ENCODE measurements at places on chromosomes 1 and 21. TPM values are rescaled to one million over a fixed set of nuclear protein-coding genes. Genes with fewer than 3 reads are reported as not detected.
A peak's percentile ranks its signal among the peaks of the same experiment; 100 is the strongest.

The OR10R2 gene
- total RNA-seq, result not detected

GRCh38 chr1:115828101-115829022 is 12.6 kb downstream of the NHLH2 start:
- H3K27me3 ChIP-seq, result peaks cover 67% of the 10 kb centered on the region
- H3K4me3 ChIP-seq, result peak overlapping the region; percentile 65
- H3K36me3 ChIP-seq, result no peaks in the 10 kb centered on the region
- DNase-seq, result peak; percentile 23
- no peak overlapping the region for H3K27ac ChIP-seq

GRCh38 chr21:41593051-41593759 is 85.2 kb upstream of the TMPRSS2 start:
- H3K4me1 ChIP-seq, result no peaks in the 10 kb centered on the region
- H3K4me3 ChIP-seq, result no peak overlapping the region
- peaks cover 7% of the 10 kb centered on the region for H3K27me3 ChIP-seq
- H3K27ac ChIP-seq, result no peak overlapping the region

DNA sequence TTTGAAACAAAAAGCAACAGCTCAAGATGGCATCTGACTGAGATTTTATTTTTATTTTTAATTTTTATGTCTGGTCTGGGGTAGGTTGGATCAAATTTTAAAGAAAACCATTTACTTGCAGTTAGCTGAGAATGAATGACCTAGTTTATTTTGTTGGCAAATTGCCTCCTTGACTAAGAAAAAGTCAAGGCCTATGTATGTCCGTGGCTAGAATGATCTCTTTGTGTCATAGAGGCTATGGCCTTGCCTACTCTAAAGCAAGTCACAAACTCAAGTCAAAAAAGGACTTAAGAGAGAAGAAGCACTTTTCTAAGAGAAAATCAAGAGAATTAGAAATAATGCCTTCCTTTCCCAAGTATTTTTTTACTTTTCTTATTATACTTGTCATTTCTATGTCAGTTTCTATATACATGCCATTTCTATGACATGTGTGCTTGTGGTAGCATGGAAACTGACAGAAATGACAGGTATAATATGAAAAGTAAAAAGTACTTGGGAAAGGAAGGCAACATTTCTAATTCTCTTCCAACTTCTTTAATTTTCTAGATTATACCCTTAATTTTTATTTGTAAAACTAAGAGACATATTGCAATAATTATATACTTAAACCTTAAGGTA is 136.7 kb downstream of the CENPF start:
- peaks cover 2% of the 10 kb centered on the region for H3K4me1 ChIP-seq
- no peak for DNase-seq
- H3K4me3 ChIP-seq, result no peak overlapping the region
- H3K36me3 ChIP-seq, result no peaks in the 10 kb centered on the region
- H3K27ac ChIP-seq, result no peak overlapping the region

The LRRC8D gene
- total RNA-seq, result 37.7 TPM

GRCh38 chr1:112304612-112305011 is 91.4 kb upstream of the CTTNBP2NL start:
- no peak overlapping the region for H3K4me3 ChIP-seq
- H3K27me3 ChIP-seq, result peaks cover 14% of the 10 kb centered on the region
- no peaks in the 10 kb centered on the region for H3K4me1 ChIP-seq

DNA sequence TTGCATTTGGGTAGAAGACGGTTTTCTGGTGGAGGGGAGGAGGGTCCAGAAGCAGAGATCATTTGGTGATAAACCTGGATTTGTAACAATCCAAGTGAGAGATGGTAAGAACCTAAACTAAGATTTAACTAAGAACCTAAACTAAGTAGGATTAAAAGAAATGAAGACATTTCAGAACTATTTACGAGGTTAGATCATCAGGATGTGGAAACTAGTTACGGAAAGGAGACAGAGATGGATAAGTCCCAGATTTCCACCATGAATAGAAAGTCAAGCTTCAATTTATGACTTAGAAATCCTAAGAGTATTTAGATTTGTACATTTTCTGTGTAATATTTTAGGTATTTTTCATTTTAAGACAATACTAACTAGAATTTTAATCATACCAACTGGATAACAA is 86.3 kb downstream of the SEC16B start:
- no peak overlapping the region for H3K27ac ChIP-seq
- no peak overlapping the region for H3K4me3 ChIP-seq
- no peak for DNase-seq
- no peaks in the 10 kb centered on the region for H3K27me3 ChIP-seq

The MYOM3 gene
- not detected for total RNA-seq

GRCh38 chr1:228013935-228014930 is 7.4 kb downstream of the WNT3A start:
- no peak overlapping the region for H3K4me3 ChIP-seq
- H3K36me3 ChIP-seq, result no peaks in the 10 kb centered on the region
- H3K27ac ChIP-seq, result no peak overlapping the region
- H3K4me1 ChIP-seq, result peaks cover 6% of the 10 kb centered on the region
- DNase-seq, result no peak
- peaks cover 21% of the 10 kb centered on the region for H3K27me3 ChIP-seq

The HHIPL2 gene
- total RNA-seq, result 0.14 TPM

- H3K27ac ChIP-seq, result no peak overlapping the region
- H3K4me3 ChIP-seq, result no peak overlapping the region
- no peak for DNase-seq
These were observed 46.1 kb downstream of the ADAMTS1 start for GRCh38 chr21:26798856-26799751.

GRCh38 chr1:206144605-206145004 is 27.4 kb upstream of the AVPR1B start:
- no peak overlapping the region for H3K4me3 ChIP-seq
- no peaks in the 10 kb centered on the region for H3K36me3 ChIP-seq
- DNase-seq, result no peak
- peaks cover 8% of the 10 kb centered on the region for H3K27me3 ChIP-seq
- no peak overlapping the region for H3K27ac ChIP-seq

The WDR64 gene
- total RNA-seq, result 0.32 TPM

- H3K4me1 ChIP-seq, result no peaks in the 10 kb centered on the region
- H3K27ac ChIP-seq, result no peak overlapping the region
- H3K36me3 ChIP-seq, result no peaks in the 10 kb centered on the region
- no peak for DNase-seq
- no peaks in the 10 kb centered on the region for H3K27me3 ChIP-seq
These were observed 625.8 kb upstream of the ADGRL2 start for GRCh38 chr1:81174811-81175476.

The F13B gene
- total RNA-seq, result not detected

The CAPN9 gene
- total RNA-seq, result not detected

DNA sequence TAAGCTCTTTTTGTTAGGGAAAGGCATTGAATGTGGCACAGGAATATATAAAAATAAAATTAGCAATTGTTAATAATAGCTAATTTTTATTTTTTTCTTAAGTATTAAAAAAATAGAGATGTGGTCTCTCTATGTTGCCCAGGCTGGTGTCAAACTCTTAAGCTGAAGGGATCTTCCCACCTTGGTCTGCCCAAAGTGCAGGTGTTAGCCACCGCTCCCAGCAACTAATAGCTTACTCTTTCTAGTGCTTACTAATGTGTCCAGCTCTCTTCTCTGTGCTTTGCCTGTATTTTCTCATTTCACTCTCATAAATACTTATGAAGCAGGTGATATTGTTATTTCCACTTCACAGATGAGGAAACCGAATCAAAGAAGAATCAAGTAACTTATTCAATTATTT is 13.4 kb upstream of the IL24 start:
- no peak for DNase-seq
- H3K4me1 ChIP-seq, result peaks cover 3% of the 10 kb centered on the region
- no peaks in the 10 kb centered on the region for H3K27me3 ChIP-seq

The LINGO4 gene
- not detected for total RNA-seq

- DNase-seq, result no peak
- no peak overlapping the region for H3K4me3 ChIP-seq
- no peak overlapping the region for H3K27ac ChIP-seq
- H3K36me3 ChIP-seq, result no peaks in the 10 kb centered on the region
- peaks cover 5% of the 10 kb centered on the region for H3K4me1 ChIP-seq
- no peaks in the 10 kb centered on the region for H3K27me3 ChIP-seq
These were observed 40.0 kb upstream of the DISP3 start for GRCh38 chr1:11438996-11439395.

- no peak overlapping the region for H3K27ac ChIP-seq
- peaks cover 12% of the 10 kb centered on the region for H3K4me1 ChIP-seq
- no peak for DNase-seq
- H3K4me3 ChIP-seq, result no peak overlapping the region
- H3K27me3 ChIP-seq, result no peaks in the 10 kb centered on the region
- H3K36me3 ChIP-seq, result peaks cover 19% of the 10 kb centered on the region
These were observed 344.1 kb downstream of the DISC1 start for GRCh38 chr1:231970684-231971083.

GRCh38 chr1:116503546-116504307 is 67.1 kb downstream of the CD58 start:
- peak overlapping the region; percentile 22 for H3K4me3 ChIP-seq
- H3K36me3 ChIP-seq, result no peaks in the 10 kb centered on the region
- H3K27me3 ChIP-seq, result no peaks in the 10 kb centered on the region
- peak overlapping the region; percentile 89 for H3K27ac ChIP-seq

DNA sequence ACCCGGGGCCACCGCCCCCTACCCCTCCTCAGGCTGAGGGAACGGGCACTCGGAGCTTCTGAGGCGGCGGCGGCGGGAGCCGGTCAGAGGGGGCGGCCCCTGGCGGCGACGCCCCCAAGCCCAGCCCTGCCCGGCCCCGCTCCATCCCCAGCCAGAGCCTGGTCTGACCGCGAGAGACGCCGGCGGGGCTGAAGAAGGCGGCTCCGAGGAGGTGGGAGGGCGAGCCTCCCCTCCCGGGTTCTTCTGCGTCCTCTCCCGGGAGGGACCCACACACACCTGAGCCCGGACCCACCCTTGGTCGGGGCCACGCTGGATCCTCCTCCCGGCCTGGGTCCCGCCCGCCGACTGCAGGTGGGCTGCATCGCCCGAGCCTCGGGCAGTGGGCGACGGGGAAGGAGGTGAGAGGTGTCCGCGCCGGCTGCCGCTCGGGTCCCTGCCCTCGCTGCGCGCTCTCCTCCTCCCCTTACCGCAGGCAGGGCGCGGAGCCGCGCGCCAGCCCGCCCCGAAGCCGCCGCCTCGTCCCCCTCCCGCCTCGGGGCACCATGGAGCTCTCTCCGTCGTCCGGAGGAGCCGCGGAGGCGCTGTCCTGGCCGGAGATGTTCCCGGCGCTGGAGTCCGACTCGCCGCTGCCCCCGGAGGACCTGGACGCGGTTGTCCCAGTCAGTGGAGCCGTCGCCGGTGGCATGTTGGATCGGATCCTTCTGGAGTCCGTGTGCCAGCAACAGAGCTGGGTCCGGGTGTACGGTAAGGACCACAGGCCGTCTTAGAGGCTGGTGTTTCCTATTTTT is at the start of gene RASAL2:
RASAL2 (plus strand) TSS at position 154 of the 788 bp plus-strand sequence; CDS start at position 543, 389 bp downstream.
- H3K4me3 ChIP-seq, result peak within 1 kb of the TSS; percentile 68
- DNase-seq, result peak; percentile 8
- H3K36me3 ChIP-seq, result peaks cover 4% of the 10 kb centered on the region
- peaks cover 75% of the 10 kb centered on the region for H3K27me3 ChIP-seq
- peaks cover 9% of the 10 kb centered on the region for H3K4me1 ChIP-seq

DNA sequence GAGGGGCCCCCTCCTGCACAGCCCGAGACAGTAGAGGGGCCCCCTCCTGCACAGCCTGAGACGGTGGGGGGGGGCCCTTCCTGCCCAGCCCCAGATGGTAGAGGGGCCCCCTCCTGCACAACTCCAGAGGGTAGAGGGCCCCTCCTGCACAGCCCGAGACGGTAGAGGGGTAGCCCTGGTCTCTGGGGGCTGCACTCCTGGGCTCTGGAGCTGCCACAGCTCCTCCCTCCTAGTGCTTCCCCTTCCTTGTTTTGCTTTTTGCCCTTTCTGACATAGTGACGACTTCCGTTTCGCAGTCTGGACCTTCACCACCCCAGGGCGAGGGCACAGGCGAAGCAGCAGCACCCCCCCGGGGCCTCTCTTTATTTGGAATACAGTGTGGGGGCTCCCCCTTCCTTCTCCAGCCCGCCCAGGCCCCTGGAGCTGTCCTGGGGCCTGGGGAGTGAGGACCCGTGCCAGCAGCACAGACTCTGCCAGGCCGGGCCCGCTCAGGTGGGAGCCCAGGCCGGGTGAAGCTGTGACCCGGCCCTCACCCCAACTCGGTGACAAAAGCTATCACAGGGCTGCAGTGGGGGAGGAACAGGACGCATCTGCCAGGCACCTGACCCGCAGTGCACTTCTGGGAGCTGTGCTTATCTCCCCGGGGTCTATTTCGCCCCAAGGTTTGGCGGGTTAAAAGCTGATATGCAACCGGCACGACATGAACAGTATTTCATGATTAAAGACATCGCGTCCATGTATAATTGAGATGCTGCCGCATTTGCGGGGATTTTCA is 1.1 kb upstream of the PRXL2B start:
- peaks cover 14% of the 10 kb centered on the region for H3K36me3 ChIP-seq
- H3K27me3 ChIP-seq, result no peaks in the 10 kb centered on the region
- peak; percentile 75 for DNase-seq
- peak overlapping the region; percentile 87 for H3K4me3 ChIP-seq
- H3K27ac ChIP-seq, result peak overlapping the region; percentile 84
- H3K4me1 ChIP-seq, result peaks cover 49% of the 10 kb centered on the region

GRCh38 chr1:67345556-67345955 is 37.9 kb downstream of the IL12RB2 start:
- no peak overlapping the region for H3K27ac ChIP-seq
- no peaks in the 10 kb centered on the region for H3K27me3 ChIP-seq
- DNase-seq, result no peak
- H3K36me3 ChIP-seq, result peaks cover 50% of the 10 kb centered on the region
- H3K4me3 ChIP-seq, result no peak overlapping the region

GRCh38 chr1:5576673-5577065 is 415.6 kb downstream of the NPHP4 start:
- H3K36me3 ChIP-seq, result no peaks in the 10 kb centered on the region
- H3K27ac ChIP-seq, result no peak overlapping the region
- no peak overlapping the region for H3K4me3 ChIP-seq
- DNase-seq, result no peak
- H3K4me1 ChIP-seq, result no peaks in the 10 kb centered on the region

DNA sequence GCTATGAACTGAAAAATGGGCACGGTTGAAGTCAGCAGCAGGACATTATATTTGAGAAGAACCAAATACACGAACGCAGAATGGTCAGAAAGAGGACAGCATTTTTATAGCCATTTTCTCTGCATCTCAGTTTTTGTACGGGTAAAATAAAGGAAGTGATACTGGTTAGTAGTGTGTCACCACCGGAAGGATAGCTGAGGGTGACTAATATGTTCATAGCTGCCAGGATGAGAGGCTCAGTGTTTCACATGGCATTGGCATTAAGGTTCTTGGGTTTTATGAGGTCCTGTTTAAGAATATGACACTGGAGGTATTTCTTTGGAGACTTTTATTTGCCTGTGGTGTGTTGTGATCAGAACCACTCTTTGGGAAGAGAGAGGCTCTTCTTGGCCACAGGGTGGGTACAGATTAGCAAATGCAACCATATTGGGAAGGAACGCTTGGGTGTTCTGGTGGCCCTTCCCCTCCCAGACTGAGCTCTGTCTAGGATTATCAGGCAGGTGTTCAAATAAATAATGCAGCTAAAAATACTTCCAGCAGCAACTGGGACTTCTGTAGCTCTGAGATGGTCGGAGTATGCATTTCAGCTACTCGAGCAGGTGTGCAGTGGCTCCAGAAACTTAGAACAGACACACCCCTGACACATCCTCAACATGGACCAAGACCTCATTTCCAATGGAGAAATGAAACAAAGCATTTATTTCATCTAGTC is 158.2 kb downstream of the PBX1 start:
- H3K4me1 ChIP-seq, result peaks cover 8% of the 10 kb centered on the region
- H3K27me3 ChIP-seq, result peaks cover 7% of the 10 kb centered on the region
- H3K4me3 ChIP-seq, result no peak overlapping the region
- no peak overlapping the region for H3K27ac ChIP-seq

Data from activated naive CD8-positive, alpha-beta T cell treated with anti-CD3 and anti-CD28 coated beads for 36 hours (primary cell).